ENCODE measurements at places on chromosomes 2 and 18. TPM values are rescaled to one million over a fixed set of nuclear protein-coding genes. Genes with fewer than 3 reads are reported as not detected.

HOXD3 gene
- not detected for total RNA-seq

MC5R gene
- total RNA-seq, result not detected

MATN3 gene
- total RNA-seq, result 3.9 TPM

NYAP2 gene
- total RNA-seq, result not detected

TTC21B gene
- total RNA-seq, result 7.4 TPM

OTOF gene
- total RNA-seq, result not detected

FOXD4L1 gene
- not detected for total RNA-seq

USP34 gene
- 26.0 TPM for total RNA-seq

DSC2 gene
- total RNA-seq, result not detected

STON1 gene
- 5.8 TPM for total RNA-seq

LDLRAD4 gene
- not detected for total RNA-seq

All from bronchus fibroblast of lung (primary cell).